GM19239 (cell line): ENCODE measurements at places on chromosomes 3 and 15.

GRCh38 chr15:43292375-43293078 lies 25.8 kb upstream of the TGM5 start:
- no peak for DNase-seq

- DNase-seq = no peak
Observed at GRCh38 chr3:164458986-164459385, 619.3 kb downstream of the SI start.

DNA sequence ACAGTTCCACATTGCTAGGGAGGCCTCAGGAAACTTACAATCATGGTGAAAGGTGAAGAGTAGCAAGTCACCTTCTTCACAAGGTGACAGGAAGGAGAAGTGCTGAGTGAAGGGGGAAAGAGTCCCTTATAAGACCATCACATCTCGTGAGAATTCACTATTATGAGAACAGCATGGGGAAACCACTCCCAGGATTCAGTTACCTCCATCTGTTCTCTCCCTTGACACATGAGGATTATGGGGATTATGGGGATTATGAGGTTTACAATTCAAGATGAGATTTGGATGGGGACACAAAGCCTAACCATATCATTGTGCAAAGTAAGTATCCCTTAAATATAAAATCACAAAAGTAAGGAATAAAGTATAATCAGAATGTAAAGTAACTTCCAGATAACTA lies 375.9 kb upstream of the NAALADL2 start:
- DNase-seq = no peak

DNA sequence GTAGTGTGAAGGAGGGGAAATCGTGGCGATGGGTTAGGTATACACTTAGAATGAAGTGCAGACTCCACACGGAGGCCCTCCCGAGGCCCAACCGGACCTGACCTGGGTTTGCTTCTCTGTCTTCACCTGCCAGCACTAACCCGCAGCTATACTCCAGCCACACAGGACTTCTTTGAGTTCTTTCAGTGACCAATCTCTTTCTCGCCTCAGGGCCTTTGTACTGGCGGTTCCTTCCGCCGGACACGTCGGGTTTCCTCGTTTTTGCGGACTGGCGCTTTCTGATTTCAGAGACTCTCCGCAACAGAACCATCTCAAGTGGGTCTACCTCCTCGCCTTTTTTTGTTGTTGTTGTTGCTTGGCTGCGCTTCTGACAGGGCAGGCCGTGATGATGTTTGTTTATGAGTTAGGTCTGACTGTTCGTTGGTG lies at the start of gene NEIL1:
NEIL1 (plus strand) TSS at position 244 of the 426 bp plus-strand sequence. CDS start 1,867 bp downstream, outside the sequence.
- no peak for DNase-seq

DNA sequence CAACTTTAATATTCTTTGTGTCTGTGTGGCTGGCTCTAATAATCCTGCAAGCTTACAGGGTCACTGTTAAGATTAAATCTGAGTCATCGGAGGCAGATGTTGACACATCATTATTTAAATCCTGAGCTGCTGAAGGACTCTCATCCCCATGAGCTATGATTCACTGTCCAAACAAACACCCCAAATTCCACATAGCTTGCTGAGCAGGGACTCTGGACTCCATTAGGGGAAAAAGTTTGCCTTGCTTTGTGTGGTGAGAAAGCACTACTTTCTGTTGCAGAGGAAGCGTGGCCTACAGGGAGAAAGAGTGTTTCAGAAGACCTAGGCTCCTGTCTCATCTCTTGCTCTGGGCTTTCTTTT lies 213.7 kb downstream of the PDCD6IP start:
- no peak for DNase-seq

DNA sequence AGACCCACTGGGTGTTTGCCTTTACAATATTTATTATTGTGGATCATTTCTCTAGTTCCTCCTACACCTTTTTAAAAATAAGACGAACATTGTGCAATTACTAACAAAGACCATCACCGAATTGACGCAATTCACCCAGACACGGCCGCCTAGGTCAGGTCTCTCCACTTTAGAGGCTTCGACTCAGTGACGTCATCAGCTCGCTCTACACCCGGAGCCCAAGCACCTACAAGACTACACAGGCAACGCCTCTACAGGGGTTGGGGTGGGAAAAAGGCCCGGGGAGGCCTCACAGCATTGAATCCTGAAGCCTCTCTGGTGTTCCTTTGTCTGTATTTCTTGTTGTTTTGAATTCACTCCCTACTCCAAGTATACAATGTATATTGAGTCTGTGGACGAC lies 16.6 kb downstream of the ZIC4 start:
- no peak for DNase-seq

DNA sequence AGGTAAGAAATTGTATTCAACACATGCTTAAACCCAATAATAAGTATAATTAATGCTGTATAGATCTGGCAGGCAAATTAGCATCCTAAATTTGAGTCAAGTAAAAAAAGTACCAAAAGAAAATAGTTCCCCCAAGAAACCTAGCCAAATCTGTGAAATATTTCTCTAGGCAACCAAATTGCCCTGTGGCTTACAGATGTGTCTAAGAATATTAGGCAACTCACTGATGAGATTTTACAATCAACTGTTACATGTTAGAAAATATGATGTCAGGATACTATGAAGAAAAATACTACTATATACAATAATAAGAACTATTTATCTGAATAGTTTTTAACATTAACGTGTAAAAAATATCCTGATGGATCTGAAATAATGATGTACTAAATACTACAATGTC lies 397.1 kb downstream of the TIGIT start:
- DNase-seq = no peak

DNA sequence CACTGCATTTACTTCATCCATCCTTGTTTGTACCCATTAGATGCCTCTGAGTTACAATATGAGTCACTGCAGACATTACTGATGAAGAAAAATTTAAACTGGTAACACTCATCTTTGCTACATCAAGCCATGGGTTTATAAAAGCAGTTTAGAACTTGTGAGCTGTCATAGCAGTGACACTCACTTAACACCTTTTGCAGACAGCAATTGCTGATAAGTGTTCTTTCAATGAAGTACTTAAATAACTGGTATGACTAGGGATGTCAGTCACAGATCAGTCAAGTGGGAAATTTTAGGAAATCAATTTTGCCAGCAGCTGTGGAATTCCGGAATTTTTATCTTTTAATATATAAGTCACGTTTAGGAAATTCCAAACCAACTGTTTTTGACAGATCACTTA lies 643.0 kb downstream of the TBL1XR1 start:
- DNase-seq = no peak

DNA sequence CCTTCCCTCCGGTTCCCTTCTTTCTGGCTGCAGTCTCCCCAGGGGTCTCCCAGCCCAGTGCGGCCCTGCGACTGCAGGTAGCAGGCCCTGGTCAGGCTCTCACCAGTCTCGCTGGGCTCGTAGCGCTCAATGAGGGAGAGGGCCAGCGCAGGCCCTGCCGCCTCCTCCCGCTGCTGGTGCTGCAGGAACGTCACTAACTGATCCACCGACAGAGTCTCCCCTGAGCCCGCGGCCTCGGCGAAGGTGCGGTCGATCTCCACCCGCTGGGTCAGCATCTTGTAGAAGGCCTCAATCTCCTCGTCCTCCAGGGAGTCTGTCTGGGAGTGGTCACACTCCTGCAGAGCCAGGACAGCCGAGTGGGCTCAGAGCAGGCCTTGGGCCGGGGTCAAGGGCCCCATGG lies 18.3 kb downstream of the PLCD1 start:
- no peak for DNase-seq

DNA sequence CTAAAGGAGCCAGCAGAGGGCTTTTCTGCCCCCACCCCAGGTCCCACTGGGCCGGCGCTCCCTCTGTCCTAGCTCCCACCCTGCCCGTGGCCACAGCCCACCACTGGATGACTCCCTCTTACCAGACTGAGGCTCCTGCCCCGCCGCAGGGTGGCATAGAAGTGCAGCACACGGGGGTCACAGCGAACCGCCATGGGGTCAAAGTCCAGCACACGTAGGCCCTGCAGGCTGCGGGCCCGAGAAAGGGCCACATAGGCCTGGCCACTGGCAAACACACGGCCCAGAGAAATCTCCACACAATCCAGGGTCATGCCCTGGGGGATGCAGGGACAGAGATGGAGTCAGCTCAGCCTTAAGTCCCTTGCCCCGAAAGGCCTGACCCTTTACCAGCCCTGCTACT lies 9.0 kb downstream of the PIF1 start:
- no peak for DNase-seq

DNA sequence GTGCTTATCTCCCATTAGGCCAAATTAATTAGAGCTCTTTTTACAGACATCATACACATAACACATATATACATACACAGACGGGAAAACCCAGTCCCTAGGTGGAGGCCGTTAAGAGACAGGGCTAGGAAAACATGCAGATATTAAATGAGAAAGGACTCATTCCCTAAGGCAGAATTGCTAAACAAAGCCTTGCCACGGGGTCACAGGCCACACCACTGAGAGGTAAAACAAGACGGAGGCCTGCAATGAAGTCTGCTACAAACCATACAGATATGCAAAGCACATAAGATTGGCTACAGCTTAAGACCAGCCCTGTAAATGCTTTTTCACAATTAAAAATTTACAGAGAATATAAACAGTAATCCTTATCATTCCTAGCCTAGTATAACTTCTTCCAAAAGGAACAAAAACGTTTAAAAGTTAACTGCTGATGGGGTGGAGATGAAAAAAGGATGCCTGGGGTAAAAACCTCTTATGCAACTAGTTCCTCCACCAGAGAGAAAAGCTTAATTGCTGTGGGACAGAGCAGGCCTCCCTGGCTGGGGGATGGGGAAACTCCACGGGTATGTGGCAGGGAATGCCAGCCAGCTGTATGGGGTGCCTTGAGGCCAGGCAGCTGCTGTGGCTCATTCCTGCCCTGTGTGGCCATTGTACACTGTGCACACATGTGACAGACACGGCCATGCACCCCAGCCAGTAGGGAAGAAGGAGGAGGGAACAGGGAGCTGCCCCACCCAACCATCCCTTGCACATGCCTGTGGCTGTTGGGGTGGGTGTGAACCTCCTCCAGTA lies 481.4 kb upstream of the LMCD1 start:
- no peak for DNase-seq

- DNase-seq = no peak
Observed at GRCh38 chr3:48952510-48953118, 34.0 kb downstream of the ARIH2 start.

DNA sequence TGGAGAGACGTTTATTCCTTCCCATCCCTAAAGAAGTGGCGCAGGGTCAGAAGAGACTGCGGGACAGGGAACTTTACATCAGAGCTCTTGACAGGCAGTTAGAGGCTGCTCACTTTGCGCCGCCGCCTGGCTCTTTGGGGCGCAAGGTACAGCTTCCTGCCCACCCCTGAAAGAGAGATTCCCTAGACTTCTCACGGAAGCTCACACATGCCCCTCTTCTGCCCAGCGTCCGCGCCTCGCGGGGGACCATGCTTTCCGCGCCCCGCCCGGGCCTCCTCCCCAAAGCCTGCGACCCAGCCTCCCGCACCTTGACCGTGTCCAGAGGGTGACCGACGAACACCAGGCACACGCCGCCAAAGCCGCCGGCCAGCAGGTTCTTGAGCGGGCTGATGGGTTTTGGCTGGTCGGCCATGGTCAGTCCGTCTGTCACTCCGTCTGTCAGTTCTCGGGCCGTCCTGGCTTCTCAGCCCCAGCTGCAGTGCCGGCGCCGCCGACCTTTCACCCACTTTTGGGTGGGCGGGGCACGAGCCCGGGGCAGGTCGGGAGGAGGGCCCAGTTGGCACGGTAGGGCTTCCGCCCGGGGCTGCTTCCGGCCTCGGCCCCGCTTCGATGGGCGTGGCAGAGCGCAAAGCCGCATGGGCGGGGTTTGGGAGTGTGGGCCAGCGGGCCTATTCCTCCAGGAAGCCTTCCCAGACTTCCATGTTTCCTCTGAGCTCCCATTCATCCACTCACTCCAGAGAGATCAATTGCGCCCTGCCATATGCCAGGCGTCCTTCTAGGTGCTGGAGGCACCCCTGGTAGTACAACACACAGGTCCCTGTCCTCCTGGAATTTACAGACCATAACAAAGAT lies at the start of gene SLC25A20:
SLC25A20 (minus strand) TSS at position 500 of the 852 bp plus-strand sequence; CDS start at position 412, 88 bp downstream.
- DNase-seq = peak; percentile 90

- DNase-seq = no peak
Observed at GRCh38 chr3:143283432-143284128, 164.0 kb downstream of the CHST2 start.

DNA sequence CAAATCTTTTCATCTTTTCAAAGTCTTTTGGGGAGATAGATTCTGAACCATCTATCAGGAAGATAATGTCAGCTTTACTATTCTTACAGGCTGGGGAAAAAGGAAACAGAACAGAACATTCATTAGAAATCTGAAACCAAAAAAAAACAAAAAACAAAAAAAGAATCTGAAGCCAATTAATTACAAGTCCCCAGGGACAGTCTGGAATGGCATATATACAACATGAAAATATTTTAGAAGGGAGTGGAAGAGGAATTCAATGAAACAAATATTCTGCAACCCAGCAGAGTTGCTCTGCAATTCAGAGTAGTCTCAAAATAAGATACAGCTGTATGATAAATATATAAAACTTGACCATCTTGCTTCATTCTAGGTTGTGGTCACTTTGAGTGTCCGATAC lies 41.7 kb upstream of the CAPN7 start:
- DNase-seq = no peak

GRCh38 chr3:27160146-27160545 lies 209.0 kb downstream of the NEK10 start:
- no peak for DNase-seq

- DNase-seq = no peak
Observed at GRCh38 chr15:41907141-41907540, 13.3 kb upstream of the SPTBN5 start.

DNA sequence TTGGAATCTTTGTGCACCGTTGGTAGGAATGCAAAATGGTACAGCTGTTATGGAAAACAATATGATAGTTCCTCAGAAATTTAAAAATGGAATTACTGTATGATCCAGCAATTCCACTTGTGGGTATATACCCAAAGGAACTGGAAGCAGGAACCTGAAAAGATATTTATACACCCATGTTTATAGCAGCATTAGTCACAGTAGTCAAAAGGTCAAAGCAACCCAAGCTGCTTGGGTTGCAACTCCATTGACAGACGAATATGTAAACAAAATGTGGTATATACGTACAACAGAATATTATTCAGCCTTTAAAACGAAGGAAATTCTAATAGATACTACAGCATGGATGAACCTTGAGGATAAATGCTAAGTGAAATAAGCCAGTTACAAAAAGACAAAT lies 35.0 kb upstream of the CAPN3 start:
- DNase-seq = no peak

GRCh38 chr15:86231864-86232721 lies 152.4 kb downstream of the AGBL1 start:
- no peak for DNase-seq
